ENCODE measurements at places on chromosomes 12 and 14. TPM values are rescaled to one million over a fixed set of nuclear protein-coding genes. Genes with fewer than 3 reads are reported as not detected.

DNA sequence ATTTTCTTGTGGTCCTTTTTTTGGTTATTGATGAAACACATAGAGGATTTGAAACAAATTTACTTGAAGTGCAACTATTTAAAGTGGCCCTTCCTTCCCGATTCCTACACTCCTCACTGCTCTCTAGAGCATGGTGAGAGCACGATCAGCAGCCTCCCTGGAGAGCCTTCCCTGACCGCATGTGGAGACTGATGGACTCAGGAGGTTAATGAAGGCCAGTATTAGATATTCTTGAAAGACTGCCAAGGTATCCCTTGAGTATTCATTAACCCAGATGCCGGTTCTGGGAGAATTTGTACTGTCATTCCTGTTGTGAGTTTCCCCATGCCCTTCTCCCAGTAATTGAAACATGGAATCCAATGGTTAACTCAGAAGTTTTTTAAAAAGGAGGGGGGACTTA lies 102.8 kb upstream of the FGD4 start:
- H3K27me3 ChIP-seq: no peaks in the 10 kb centered on the region
- no peak for DNase-seq
- H3K36me3 ChIP-seq: no peaks in the 10 kb centered on the region
- no peaks in the 10 kb centered on the region for H3K4me1 ChIP-seq

- no peak overlapping the region for H3K4me3 ChIP-seq
- H3K27me3 ChIP-seq: no peaks in the 10 kb centered on the region
- H3K27ac ChIP-seq: no peak overlapping the region
- DNase-seq: no peak
- H3K4me1 ChIP-seq: no peaks in the 10 kb centered on the region
- H3K36me3 ChIP-seq: no peaks in the 10 kb centered on the region
Measured at GRCh38 chr12:53193985-53194716, 12.9 kb downstream of the ITGB7 start.

- DNase-seq: no peak
- no peak overlapping the region for H3K4me3 ChIP-seq
Measured at GRCh38 chr14:22297376-22297775, 291.6 kb downstream of the DAD1 start.

DNA sequence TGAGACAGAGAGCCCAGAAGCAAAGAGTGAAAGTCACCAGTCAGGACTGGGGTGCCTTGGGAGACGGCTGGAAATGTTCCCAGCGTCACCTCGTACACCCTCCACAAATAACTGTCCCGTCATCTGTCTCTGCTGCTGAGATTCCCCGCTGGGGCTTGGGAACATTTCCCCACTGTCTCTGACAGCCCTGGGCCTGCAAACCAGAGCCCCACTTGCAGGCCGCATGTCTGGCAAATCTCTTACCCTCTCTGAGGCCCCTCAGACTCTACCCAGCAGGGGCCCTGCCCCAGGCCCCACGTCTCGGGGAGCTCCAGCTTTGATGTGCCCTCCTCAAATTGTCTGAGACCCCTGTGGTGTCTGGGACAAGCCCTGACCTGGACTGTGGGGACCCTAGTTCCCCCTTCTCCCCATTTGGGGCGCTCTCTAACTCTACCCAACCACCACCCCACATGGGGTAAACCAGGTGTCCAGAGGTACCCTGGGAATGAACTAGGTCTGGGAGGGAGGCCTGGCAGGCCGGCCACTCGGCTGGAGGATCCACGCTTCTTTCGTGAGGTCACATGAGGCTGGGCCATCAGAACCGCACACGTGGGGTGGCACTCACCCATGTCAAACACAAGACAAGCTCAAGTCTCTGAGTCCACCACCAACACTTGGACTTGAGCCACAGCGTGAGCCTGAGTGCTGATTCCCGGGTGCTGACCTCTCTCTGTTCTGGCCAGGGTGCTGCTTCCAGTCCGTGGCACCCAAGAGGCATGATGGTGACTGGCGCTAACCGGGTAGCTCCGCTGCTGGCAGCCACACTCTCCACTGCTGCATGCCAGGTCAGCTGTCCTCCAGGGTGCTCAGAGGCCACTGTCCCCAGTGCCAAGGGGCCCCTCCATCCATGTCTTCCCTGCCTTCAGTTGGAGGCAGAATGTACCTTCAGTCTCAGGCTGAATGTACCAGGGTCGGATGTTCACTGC lies 59.8 kb downstream of the DIO3 start:
- H3K4me1 ChIP-seq: no peaks in the 10 kb centered on the region
- no peaks in the 10 kb centered on the region for H3K27me3 ChIP-seq
- DNase-seq: no peak
- H3K4me3 ChIP-seq: no peak overlapping the region

DNA sequence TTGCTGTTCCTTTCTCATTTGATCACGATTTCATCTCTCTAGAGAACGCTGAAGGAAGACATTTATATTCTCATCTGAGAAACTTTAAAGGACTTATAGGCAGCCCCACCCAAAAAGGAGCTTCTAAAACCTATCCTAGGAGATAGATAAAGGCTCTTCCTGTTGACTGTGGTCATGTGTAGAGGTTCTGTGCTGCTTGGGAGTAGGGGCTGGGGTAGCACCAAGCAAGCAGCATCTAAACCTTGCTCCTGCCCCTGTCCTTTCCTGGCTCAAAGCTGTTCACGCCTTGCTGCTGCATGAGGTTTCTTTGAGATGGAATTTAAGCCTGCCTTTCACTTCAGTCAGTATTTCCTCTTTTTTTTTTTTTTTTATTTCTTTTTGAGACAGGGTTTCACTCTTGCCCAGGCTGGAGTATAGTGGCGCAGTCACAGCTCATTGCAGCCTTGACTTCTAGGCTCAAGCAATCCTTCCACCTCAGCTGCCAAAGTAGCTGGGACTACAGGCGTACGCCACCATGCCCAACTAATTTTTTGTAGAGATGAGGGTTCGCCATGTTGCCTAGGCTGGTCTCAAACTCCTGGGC lies 41.4 kb downstream of the RAB35 start:
- H3K4me3 ChIP-seq: no peak overlapping the region
- H3K4me1 ChIP-seq: no peaks in the 10 kb centered on the region
- no peak for DNase-seq
- no peaks in the 10 kb centered on the region for H3K27me3 ChIP-seq
- no peaks in the 10 kb centered on the region for H3K36me3 ChIP-seq

DNA sequence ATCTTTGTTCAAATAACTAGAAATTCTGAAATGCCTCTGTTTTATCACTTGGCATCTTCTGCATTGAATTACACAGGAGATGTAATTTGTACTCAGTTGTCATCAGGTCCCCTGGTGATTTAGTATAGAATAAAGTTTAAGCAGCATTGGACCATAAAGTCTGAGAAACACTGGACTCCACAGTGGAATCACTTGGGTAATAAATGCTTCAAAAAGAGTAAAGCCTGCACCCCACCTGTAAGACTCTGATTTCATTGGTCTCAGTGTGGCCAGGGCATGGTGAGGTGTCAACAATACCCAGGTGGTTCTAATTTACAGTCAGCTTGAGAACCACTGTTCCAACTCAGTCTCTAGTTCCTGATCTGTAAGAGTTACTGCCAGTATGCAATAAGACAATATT lies 148.9 kb downstream of the ITPR2 start:
- no peaks in the 10 kb centered on the region for H3K4me1 ChIP-seq
- H3K36me3 ChIP-seq: no peaks in the 10 kb centered on the region
- H3K27me3 ChIP-seq: no peaks in the 10 kb centered on the region

GRCh38 chr12:16482726-16483125 lies 123.2 kb downstream of the LMO3 start:
- H3K36me3 ChIP-seq: no peaks in the 10 kb centered on the region
- DNase-seq: no peak
- H3K27me3 ChIP-seq: no peaks in the 10 kb centered on the region
- H3K4me1 ChIP-seq: no peaks in the 10 kb centered on the region
- H3K4me3 ChIP-seq: no peak overlapping the region
- no peak overlapping the region for H3K27ac ChIP-seq

DNA sequence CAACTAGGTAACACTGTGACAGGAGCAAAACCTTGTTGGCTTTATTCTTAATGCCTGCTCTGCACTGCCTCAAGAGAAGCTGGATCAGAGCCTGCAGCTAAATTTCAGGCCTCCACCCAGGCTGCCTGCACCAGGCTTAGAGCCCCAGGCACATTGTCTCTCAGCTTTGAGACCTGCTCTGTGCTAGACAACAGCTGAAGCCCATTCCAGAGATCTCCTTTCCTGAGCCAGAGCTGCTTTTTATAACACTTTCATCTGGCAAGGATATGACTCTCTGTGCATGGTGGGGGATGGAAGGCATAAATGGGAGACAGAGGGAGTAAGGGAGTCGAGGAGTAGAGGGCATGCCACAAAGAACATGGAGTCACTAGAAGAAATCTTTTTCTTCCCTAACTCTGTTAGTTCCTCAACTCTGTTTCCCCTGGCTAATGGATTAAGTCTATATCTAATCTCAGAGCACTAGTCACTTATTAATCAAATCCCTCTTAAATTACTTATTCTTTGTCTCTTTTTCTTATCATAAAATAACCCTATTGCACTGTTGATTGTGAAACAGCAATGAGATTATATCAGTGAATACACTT lies 27.1 kb upstream of the LUM start:
- H3K4me1 ChIP-seq: peaks cover 6% of the 10 kb centered on the region
- no peak overlapping the region for H3K4me3 ChIP-seq
- H3K27ac ChIP-seq: no peak overlapping the region
- no peaks in the 10 kb centered on the region for H3K27me3 ChIP-seq

Gene VRTN
- not detected for total RNA-seq

Gene P2RX7
- total RNA-seq: 3.9 TPM

Gene NFATC4
- 121 TPM for total RNA-seq

Gene EML1
- total RNA-seq: 45.9 TPM

Measured in aorta (tissue), 5 donors.